ENCODE measurements at places on chromosomes 6 and 20.

DNA sequence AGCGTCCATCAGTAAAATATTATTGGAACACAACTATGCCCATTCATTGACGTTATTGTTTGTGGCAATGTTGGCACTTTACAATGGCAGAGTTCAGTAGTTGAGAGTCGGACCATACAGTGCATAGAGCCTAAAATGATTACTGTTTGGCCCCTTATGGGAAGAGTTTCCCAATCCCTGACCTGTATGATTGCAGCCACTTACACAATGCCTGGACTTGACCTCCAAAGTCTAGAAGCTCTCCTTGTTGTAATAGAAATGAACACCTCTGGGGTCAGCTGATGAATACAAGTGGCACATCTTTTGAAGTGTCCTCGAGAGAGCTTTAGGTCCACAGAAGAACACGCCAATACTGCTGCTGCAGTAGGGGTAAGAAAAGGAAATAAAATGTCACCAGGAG, 59.0 kb downstream of the NOX3 start:
- DNase-seq: no peak

DNA sequence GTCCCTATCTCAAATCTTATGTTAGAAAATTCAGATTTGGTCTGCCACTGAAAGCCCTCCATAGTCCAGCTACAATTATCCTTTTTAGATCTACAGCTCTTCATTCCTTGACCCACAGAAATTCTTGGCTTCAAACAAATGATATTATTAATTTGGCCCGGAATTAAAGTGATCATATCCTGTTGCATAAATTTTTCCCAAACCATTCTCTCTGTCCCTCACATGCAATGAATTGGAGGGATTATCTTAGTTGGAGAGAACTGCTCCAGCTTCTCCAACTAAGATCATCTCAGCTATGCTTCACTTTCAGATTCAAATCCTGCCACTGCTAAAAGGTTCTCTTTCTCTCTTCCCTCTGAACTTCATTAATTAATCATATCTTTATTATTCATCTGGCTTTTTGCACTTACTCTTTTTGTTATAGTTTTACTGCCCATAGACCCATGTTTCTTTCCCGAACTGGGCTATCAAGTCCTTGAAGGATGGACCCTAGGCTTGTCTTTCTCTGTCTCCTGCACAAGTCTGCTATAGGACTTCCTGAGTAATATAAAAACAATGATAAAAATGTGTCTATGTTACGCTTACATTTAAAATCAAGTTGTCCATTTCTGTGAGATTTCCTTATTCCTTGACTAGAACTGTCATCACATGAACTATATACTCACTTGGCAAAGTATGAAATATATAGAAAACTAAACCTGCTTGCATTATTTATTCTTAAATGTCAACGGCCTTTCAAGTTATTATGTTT, 493.9 kb upstream of the MARCKS start:
- no peak for DNase-seq

- DNase-seq: no peak
Measured at GRCh38 chr6:55388211-55388610, 60.9 kb downstream of the GFRAL start.

DNA sequence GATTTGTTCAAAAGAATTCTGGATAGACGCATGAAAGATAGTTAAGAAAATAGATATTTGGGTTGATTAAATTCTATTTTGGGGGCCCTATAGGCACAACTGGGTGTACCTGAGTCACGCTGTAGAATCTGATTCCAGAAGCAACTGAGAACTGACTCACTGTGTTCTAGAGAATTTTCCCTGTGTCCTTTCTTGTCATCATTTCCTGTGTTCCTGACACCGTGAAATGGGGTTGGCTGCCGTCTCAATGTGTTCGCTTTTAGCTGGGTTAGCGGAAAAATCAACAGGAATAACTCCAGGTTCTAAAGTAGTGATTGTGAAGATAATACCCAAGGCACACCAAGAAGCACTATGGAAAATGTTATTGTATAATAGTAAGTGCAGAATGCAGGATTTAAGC, 5.0 kb downstream of the GCNT2 start:
- DNase-seq: no peak

DNA sequence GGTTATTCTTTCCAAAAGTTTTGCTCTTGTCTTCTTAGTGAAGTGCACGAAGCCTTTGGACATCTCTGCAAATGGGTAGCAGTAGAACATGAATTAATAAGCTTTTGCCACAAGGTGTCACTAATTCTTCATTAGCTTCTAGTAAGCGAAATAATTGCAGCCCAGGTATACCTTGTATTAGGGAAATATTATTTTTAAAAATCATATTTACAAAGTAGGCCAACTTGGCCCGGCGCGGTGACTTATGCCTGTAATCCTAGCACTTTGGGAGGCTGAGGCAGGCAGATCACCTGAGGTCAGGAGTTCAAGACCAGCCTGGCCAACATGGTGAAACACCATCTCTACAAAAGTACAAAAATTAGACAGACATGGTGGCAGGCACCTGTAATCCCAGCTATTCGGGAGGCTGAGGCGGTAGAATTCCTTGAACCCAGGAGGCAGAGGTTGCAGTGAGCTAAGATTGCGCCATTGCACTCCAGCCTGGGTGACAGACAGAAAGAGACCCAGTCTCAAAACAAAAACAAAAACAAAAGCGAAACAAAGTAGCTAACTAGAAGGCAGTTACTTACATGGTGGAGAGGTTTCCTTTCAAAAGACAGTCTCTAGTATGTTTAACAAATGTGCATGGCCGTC, 8.8 kb upstream of the RSPH3 start:
- no peak for DNase-seq

DNA sequence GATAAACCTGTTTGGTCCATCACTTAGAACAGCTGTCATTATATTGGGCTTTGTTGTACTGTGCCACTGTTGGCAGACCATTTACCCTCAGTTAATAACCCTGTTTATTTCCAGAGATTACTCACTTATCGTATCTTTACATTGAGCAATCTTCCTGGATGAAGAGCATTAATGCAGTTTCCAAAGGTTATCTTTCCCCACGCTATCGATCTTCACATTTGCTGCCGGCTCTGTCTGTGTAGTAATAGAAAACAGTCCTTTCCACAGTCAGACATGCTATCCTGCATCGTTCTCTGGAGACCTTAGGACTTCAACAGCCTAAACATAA, 27.4 kb downstream of the GHRH start:
- DNase-seq: no peak

DNA sequence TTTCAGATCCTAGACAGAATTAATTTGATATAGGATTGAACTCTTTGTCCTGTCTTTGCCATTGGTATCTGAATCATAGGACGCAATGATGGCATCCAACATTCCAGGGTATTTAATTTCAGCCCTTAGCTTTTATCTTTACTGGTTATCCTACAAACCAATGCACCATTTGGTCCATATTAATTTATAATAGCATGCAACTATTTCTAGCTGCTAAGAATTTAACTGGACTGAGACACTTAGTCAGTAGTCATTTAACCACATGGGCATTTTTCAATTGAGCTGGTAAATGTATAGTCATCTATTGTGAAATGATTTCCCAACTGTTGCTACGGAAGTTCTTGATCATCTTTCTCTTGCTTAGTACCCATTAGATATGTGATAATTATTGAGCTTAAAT, 141.1 kb downstream of the CD164 start:
- DNase-seq: no peak

DNA sequence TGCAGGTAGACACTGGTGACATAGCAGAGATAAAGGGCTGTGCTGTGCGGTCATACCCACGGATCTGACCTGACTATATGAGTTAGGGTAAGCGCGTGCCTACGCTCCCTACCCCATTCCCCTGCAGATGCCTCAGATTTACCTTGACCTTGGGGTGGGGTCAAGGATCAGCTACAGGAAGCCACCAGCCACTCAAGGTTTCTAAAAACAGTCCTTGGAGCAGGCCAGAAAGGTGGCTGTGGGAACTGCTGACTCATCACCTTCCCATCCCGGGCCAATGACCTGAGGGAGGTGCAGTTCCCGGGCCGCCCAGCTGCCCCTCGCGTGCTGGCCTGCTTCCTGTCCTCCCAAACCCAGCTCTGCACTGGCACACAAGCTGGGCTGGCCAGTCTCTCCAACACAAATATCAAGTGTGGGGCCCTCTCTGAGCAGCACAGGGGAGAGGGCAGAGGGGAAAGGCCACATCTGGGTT, 23.0 kb downstream of the KCNK5 start:
- DNase-seq: no peak
